Kidney (tissue), 22 donors: ENCODE measurements at places on chromosomes 6 and 20. TPM values are rescaled to one million over a fixed set of nuclear protein-coding genes. Genes with fewer than 3 reads are reported as not detected.

GRCh38 chr6:99852031-99852430 lies 142.0 kb downstream of the MCHR2 start:
- no peaks in the 10 kb centered on the region for H3K4me1 ChIP-seq
- no peaks in the 10 kb centered on the region for H3K36me3 ChIP-seq
- no peak for DNase-seq
- no peak overlapping the region for H3K27ac ChIP-seq

- H3K36me3 ChIP-seq: no peaks in the 10 kb centered on the region
- DNase-seq: no peak
- no peaks in the 10 kb centered on the region for H3K4me1 ChIP-seq
- no peak overlapping the region for H3K4me3 ChIP-seq
- no peaks in the 10 kb centered on the region for H3K27me3 ChIP-seq
These were observed 158.6 kb upstream of the PREP start for GRCh38 chr6:105561486-105561885.

- peak overlapping the region; percentile 45 for H3K4me3 ChIP-seq
- H3K27me3 ChIP-seq: no peaks in the 10 kb centered on the region
- H3K4me1 ChIP-seq: no peaks in the 10 kb centered on the region
- H3K36me3 ChIP-seq: no peaks in the 10 kb centered on the region
These were observed 308 bp upstream of the COL21A1 start for GRCh38 chr6:56247654-56248122.

DNA sequence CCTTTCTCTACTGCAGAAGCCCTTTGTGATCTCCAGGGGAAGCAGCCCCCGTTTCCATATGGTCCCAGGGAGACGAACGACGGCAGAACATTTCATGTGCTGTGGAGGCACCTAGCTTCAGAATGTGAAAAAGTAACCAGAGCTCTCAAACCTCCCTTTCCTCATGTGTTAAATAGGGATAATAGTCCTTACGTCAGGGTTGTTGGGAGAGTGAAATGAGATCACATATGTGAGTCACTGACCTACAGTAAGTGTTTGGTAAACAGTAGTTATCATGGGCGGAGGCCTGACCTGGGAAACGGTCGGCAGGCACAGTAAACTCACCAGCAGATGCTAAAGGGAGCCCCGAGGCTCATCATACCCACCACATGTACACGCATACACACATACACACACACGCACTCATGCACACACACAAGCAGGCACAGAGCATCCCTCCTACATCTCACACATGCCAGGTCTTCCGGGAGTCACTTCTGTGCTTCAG lies 89.7 kb downstream of the LY86 start:
- no peak overlapping the region for H3K27ac ChIP-seq
- no peak for DNase-seq
- no peaks in the 10 kb centered on the region for H3K36me3 ChIP-seq
- peaks cover 6% of the 10 kb centered on the region for H3K4me1 ChIP-seq

GRCh38 chr6:27684264-27685211 lies 211.6 kb upstream of the ZNF184 start:
- DNase-seq: no peak
- no peaks in the 10 kb centered on the region for H3K4me1 ChIP-seq
- H3K4me3 ChIP-seq: no peak overlapping the region
- H3K27me3 ChIP-seq: peaks cover 46% of the 10 kb centered on the region
- no peaks in the 10 kb centered on the region for H3K36me3 ChIP-seq
- H3K27ac ChIP-seq: no peak overlapping the region

GRCh38 chr6:169227116-169227515 lies 26.5 kb downstream of the THBS2 start:
- H3K27ac ChIP-seq: no peak overlapping the region
- no peak for DNase-seq
- no peaks in the 10 kb centered on the region for H3K4me1 ChIP-seq
- no peak overlapping the region for H3K4me3 ChIP-seq

GRCh38 chr6:105322499-105323225 lies 80.2 kb downstream of the PREP start:
- peaks cover 5% of the 10 kb centered on the region for H3K4me1 ChIP-seq
- no peak overlapping the region for H3K27ac ChIP-seq
- H3K27me3 ChIP-seq: no peaks in the 10 kb centered on the region
- H3K4me3 ChIP-seq: no peak overlapping the region
- DNase-seq: no peak

DNA sequence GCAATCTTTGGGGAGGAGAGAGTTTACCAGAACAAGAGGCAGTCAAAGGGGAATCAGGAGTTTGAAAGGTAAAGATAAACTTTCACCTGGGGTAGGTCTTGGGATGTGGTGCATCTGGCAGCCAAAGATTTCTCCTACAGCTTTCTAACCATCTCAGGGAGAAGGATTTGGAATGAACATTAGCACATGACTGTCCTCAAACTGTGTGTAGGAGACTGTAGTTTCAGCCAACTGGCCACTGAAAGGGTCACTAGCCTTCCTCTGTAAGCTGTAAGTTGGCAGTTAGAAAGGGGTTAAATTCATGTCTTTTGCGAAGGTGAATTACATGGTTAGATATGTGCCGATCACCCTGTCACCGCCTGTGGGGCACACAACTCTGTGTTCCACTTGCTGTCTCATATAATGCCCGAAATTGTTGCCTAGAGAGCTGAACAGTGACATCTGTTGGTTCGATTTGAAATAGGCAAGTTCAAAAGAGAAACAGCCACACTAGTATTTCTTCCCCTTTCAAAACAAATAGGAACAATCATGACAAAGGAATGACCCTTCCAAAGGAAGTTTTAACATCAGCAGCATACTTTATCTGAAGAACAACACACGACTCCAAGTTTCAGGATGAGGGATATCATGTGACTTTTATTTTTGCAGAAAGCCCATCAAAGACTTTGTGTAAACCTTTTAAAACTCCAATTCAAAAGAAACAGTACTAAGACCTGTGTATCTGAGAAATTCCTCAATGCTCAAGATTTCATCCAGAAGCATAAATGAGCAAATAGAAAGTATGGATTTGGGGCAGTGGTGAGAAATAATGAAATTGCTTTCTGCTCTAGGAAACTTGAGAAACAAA lies 1.1 kb upstream of the OPN5 start:
- no peaks in the 10 kb centered on the region for H3K36me3 ChIP-seq
- no peak overlapping the region for H3K4me3 ChIP-seq
- no peak overlapping the region for H3K27ac ChIP-seq
- H3K27me3 ChIP-seq: no peaks in the 10 kb centered on the region
- peak; percentile 43 for DNase-seq

DNA sequence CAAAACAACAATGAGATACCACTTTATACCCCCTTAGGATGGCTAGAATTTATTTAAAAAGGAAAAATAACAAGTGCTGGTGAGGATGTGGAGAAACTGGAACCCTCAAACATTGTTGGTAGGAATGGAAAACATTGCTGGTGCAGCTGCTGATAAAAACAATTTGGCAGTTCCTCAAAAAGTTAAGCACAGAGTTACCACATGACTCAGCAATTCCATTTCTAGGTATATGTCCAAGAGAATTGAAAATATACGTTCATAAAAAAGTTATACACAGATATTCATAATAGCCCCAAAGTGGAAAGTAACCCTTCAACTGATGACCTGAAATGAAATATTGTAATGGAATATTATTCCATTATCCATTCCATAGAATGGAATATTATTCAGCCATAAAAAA lies 55.0 kb downstream of the CD83 start:
- no peaks in the 10 kb centered on the region for H3K36me3 ChIP-seq
- no peak overlapping the region for H3K27ac ChIP-seq
- H3K4me1 ChIP-seq: no peaks in the 10 kb centered on the region

DNA sequence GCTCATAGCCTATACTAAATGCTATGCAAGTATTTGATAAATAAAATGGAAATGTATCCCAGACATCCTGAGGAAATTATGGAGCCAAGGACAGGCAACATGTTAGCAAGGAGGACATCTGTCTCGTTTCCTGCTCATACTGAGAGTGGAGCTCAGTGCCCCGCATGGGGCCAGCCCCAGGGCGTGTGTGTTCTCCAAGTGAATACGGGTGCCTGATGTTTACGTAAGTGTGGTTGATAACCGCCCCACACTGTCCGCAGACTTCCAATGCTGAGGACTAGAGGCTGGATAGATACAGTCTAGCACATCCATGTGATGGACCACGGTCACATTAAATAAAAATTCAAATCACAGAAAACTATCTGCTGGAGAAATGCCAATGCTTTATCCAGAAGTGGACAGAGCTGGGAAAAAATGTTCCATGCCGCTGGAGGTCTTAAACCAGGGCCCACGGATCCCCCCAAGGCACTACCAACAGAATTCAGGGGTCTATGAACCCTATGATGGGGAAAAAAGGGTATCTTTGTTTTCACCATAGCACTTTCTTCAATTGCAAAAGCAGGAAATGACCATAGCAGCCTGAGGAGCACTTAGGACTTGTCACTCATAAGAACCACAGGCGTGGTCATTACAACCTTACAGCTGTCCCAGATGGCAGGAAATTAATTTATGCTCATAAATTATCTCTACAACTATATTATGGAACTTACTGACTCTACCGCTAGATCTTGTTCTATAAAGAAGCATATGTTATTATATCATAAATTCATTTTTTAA lies 24.9 kb downstream of the TGM2 start:
- peaks cover 29% of the 10 kb centered on the region for H3K4me1 ChIP-seq
- H3K27ac ChIP-seq: no peak overlapping the region
- no peaks in the 10 kb centered on the region for H3K36me3 ChIP-seq
- H3K27me3 ChIP-seq: no peaks in the 10 kb centered on the region
- peak; percentile 20 for DNase-seq

GRCh38 chr6:129181001-129181400 lies 298.1 kb downstream of the LAMA2 start:
- no peak overlapping the region for H3K4me3 ChIP-seq
- no peak for DNase-seq
- no peaks in the 10 kb centered on the region for H3K27me3 ChIP-seq
- H3K36me3 ChIP-seq: no peaks in the 10 kb centered on the region

- peaks cover 2% of the 10 kb centered on the region for H3K27me3 ChIP-seq
- DNase-seq: peak; percentile 64
- no peaks in the 10 kb centered on the region for H3K36me3 ChIP-seq
- H3K4me3 ChIP-seq: no peak overlapping the region
- H3K27ac ChIP-seq: no peak overlapping the region
- no peaks in the 10 kb centered on the region for H3K4me1 ChIP-seq
These were observed 49.7 kb upstream of the BHLHE23 start for GRCh38 chr20:63056236-63057170.

GRCh38 chr20:37579106-37579505 lies 51.4 kb upstream of the BLCAP start:
- H3K36me3 ChIP-seq: no peaks in the 10 kb centered on the region
- H3K27me3 ChIP-seq: no peaks in the 10 kb centered on the region
- H3K27ac ChIP-seq: no peak overlapping the region
- no peak overlapping the region for H3K4me3 ChIP-seq
- no peaks in the 10 kb centered on the region for H3K4me1 ChIP-seq

GRCh38 chr20:36532388-36532787 lies 8.9 kb upstream of the MYL9 start:
- H3K4me1 ChIP-seq: no peaks in the 10 kb centered on the region
- no peak overlapping the region for H3K27ac ChIP-seq
- DNase-seq: no peak
- no peaks in the 10 kb centered on the region for H3K27me3 ChIP-seq
- no peak overlapping the region for H3K4me3 ChIP-seq

- no peak overlapping the region for H3K27ac ChIP-seq
- H3K4me3 ChIP-seq: no peak overlapping the region
- DNase-seq: no peak
- no peaks in the 10 kb centered on the region for H3K4me1 ChIP-seq
These were observed 553.4 kb upstream of the EPHA7 start for GRCh38 chr6:93972791-93973190.

DNA sequence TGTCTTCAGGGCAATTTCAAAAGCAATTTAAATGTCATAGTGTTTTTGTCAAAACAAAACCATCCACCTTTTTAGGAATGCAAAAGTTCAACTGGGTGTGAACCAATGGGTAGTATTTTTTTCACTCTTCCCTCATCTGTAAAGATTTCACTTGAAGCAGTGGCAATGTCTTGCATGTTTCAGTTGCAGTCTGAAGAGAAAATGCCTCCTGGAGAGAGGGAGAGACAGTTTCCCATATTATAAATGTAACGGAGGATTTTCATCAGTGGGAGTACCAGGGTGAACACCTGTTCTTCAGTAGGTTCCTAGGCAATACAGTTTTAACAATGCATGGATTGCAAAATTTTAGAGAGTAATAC lies 3.3 kb downstream of the FOXQ1 start:
- H3K4me1 ChIP-seq: no peaks in the 10 kb centered on the region
- H3K27ac ChIP-seq: no peak overlapping the region
- H3K4me3 ChIP-seq: peak overlapping the region; percentile 3
- no peaks in the 10 kb centered on the region for H3K36me3 ChIP-seq
- no peak for DNase-seq
- H3K27me3 ChIP-seq: peaks cover 26% of the 10 kb centered on the region

- no peak overlapping the region for H3K27ac ChIP-seq
- H3K27me3 ChIP-seq: no peaks in the 10 kb centered on the region
- no peaks in the 10 kb centered on the region for H3K4me1 ChIP-seq
- DNase-seq: no peak
These were observed 56.9 kb upstream of the CD2AP start for GRCh38 chr6:47420394-47421371.

GRCh38 chr6:12097791-12098190 lies 85.7 kb downstream of the HIVEP1 start:
- H3K4me1 ChIP-seq: no peaks in the 10 kb centered on the region
- no peak for DNase-seq
- H3K36me3 ChIP-seq: no peaks in the 10 kb centered on the region
- H3K27me3 ChIP-seq: no peaks in the 10 kb centered on the region

DNA sequence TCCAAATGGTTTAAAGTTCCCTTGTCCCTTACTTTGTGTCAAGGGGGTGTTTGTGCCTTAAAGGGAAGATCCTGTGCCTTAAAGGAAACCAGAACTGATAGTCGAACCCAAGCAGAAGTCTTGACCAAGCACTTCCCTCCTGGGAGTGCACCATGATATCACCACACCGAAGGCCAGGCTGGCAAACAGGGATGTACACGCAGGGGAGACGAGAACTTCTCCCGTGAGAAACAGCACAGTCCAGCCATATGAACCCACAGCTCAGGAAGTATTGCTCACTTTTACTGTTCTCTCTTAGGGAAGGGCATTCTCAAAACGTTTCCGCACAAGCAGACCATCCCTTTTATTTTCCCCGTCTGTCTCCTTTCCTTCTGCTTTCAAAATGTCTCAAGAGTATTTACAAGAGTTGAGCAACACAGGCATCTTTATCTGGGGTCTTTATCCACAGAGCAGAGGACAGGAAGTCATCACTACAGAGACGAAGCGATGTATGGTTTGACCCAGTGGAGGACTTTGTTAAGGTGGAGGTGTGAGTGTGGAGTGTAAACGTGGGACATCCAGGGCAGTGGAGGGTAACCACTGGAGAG lies 12.8 kb upstream of the SERPINB1 start:
- peaks cover 35% of the 10 kb centered on the region for H3K4me1 ChIP-seq
- H3K27ac ChIP-seq: peak overlapping the region; percentile 82
- H3K4me3 ChIP-seq: peak overlapping the region; percentile 65

GRCh38 chr6:64644024-64644423 lies 1008.4 kb downstream of the PHF3 start:
- H3K36me3 ChIP-seq: no peaks in the 10 kb centered on the region
- no peak overlapping the region for H3K27ac ChIP-seq
- no peak overlapping the region for H3K4me3 ChIP-seq
- no peaks in the 10 kb centered on the region for H3K27me3 ChIP-seq
- no peak for DNase-seq

TMEM151B gene
- not detected for total RNA-seq

VGLL2 gene
- not detected for total RNA-seq

CAPN11 gene
- total RNA-seq: 2.3 TPM

CLDN20 gene
- total RNA-seq: not detected

CCR6 gene
- 0.54 TPM for total RNA-seq

GPR6 gene
- not detected for total RNA-seq

TCP11 gene
- 0.50 TPM for total RNA-seq

CRIP3 gene
- 5.6 TPM for total RNA-seq
